Stimulated activated naive CD8-positive, alpha-beta T cell treated with anti-CD3 and anti-CD28 coated beads, Interleukin-15, amount 100 ng/mL, for 72 hours (primary cell): ENCODE measurements at places on chromosomes 1 and 21.

DNA sequence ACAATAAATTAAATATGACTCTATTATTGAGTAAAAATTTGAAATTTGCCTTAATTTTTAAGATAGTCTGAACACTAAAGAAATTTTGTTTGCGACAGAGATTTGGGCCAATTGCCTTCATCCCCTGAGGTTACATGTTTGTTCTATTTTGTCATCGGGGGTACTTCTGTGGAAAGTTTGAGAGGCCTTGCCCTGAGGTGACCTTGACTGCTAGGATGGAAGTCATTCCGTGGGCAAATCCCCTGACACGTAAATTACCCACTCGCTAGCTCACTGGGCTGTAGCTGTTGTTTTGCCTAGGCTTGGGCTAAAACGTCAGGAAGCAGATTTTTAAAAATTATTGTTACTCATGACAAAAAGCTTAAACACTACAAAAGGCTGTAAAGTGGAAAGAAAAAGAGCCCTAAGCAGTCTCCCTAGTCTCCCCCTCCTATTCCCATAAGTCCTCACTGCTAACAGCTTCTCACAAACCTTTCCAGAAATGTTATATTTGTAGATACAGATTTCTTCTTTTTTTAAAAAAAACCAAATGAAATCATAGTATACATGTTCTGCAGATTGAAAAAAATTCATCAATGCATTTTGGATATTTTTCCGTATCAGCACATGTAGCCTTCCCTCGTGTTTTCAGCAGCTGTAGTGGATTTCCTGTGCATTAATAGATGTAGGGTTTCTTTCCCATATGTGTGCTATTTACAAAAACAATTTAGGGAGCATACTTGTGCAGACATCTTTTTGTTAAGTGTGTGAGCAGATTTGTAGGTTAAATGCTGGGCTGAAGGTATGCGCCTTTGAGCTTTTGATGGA, 142.7 kb downstream of the MRPS6 start:
- DNase-seq = no peak

DNA sequence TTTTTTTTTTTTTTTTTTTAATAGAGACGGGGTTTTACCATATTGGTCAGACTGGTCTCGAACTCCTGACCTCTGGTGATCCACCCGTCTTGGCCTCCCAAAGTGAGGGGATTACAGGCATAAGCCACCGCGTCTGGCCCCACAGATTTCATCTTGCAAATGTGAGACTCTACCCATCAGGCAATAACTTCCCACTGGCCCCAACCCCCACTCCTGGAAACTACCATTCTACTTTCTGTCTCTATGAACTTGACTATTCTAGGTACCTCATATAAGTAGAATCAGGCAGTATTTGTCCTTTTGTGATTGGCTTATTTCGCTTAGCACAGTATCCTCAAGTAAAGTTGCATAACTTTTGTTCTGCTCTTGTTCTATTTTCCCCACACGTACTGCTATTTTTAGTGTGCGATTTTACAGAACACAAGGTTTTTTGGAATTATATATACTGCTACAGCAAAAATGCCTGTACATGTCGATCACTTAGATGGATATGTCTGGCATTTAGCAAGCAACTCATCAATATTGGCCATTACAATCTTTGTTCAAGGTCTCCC, 40.2 kb downstream of the ECE1 start:
- no peak for DNase-seq

- DNase-seq = no peak
These were observed 14.1 kb upstream of the ZNF436 start for GRCh38 chr1:23383577-23384311.

- no peak for DNase-seq
These were observed 5.1 kb downstream of the CR1L start for GRCh38 chr1:207649865-207650580.

DNA sequence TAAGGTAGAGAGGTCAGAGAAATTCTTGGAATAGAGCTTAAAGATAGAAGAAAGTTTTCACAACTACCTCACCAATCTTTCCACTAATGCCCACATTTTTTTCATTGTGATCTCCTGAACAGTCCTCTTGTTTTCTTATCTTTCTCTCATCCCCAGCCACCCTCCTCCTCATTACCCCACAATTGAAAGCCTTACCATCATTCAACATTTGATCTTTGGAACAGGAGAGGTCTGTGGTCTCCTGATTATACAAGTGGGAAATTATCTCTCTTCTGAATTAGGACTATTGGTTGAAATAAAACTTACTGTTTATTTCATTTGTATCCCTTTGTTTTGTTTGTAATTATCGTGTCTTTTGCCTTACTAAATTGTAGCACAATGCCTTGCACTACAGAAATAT, 29.6 kb downstream of the DNAH14 start:
- DNase-seq = no peak

GRCh38 chr1:158285756-158286241, 3.9 kb upstream of the CD1C start:
- peak; percentile 13 for DNase-seq

DNA sequence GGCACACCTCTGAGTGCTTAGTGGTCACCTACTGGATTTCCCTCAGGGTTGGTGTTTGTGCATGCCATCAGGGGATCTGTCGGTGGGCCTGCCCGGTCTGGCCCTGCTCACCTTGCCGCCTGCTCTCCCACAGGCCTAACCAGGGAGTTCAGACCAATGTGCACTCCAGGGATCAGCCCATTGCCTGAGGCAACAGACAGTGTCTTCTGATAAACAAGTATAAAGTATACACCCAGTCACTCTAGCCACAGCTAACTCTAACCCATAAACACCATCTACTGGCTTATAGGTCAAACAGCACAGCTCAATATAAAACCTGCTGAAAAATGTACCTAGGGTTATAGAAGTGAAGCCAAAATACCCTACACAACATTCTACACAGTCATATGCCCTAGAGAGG, 1300.0 kb downstream of the PLA2G4A start:
- DNase-seq = no peak

GRCh38 chr1:8625491-8625890, 191.9 kb downstream of the RERE start:
- DNase-seq = no peak
